Activated CD4-positive, alpha-beta memory T cell treated with anti-CD3 and anti-CD28 coated beads, Interleukin-2, amount 10 ng/mL, durations not matched to agents 7 days and 5 days (primary cell): ENCODE measurements at places on chromosomes 4 and X. TPM values are rescaled to one million over a fixed set of nuclear protein-coding genes. Genes with fewer than 3 reads are reported as not detected.

GRCh38 chr4:23484689-23485088 lies 405.2 kb downstream of the PPARGC1A start:
- no peak for DNase-seq

C4orf54 gene
- total RNA-seq: not detected

DNA sequence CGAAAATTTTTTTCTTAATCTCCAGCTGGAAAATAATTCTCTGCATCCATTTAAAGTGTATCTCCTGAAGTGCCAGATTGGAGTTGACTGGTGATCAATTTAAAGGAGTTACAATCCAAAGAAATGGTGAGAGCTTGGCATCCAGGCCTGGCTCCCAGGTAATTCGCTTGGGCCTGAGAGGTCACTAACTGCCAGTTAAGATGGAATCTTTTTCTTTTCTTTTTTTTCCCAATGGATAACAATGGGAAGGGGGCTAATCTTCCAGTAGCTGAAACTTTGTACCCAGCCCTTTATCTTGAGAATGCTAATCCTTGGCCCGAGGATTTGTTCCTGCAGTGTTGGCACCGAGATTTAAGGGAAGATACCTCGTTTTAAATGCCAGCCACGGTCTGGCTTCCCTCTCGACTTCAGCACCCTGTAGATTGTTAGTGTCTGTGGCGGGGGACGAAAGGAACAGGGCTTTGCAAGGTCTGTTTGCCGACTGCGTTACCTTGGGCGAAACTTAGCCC lies 13.3 kb upstream of the PITX2 start:
- no peak for DNase-seq

DNA sequence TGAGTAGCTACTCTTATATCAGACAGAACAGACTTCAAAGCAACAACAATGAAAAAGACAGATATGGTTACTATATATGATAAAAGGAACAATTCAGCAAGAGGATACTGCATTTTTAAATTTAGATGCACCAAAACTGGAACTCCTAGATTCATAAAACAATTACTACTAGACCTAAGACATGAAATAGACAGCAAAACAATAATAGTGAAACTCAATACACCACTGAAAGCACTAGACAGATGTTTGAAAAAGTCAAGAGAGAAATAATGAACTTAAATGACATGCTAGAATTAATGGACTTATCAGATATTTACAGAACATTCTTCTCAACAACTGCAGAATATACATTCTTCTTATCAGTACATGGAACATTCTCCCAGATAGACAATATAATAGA lies 99.5 kb upstream of the ITM2A start:
- DNase-seq: no peak

GRCh38 chr4:181870326-181870725 lies 372.9 kb upstream of the TENM3 start:
- no peak for DNase-seq

DNA sequence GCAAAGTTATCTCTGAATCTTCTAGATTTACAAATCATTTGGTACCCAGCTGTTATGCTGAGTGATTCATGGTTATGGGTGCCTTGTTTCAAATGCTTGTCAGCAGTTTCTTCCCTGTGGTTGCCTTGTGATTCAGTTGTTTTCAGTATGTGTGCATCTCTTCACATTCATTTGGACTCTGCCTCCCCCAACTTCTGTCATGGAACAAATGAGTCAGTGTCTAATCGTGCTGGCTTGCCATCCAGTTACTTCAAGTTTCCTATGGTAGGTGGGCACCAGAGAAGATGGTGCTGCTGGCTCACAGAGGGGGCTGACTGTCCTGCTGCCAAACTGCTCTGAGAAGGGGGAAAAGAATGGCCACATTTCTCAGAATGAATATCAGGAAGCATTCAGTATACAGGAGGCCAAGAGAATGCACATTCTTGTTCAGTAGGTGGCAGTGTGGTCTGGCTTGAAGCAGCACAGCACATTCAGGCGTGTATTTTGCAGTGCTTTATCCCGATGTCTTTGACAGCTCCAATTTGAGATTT lies 260.9 kb downstream of the GLUD2 start:
- peak; percentile 52 for DNase-seq

GRCh38 chr4:143443728-143444127 lies 69.8 kb upstream of the SMARCA5 start:
- DNase-seq: no peak

DNA sequence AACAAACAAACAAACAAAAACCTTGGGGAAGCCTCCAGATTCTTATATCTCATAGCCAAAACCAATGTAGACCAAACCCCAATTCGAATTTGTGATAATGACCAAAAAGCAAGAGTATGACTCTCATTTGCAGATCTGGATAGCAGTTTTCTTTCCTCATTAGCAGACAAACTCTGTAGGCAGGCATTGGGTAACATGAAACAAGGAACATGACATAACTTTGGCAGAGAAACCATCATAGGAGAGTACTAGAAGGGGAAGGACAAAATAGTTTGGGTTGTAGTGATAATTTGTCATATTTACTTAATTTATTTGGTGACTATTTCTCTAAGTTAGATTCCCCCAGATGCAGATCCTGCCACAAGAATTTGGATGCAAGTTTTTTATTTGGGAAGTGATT lies 187.8 kb downstream of the MID1IP1 start:
- DNase-seq: no peak

DNA sequence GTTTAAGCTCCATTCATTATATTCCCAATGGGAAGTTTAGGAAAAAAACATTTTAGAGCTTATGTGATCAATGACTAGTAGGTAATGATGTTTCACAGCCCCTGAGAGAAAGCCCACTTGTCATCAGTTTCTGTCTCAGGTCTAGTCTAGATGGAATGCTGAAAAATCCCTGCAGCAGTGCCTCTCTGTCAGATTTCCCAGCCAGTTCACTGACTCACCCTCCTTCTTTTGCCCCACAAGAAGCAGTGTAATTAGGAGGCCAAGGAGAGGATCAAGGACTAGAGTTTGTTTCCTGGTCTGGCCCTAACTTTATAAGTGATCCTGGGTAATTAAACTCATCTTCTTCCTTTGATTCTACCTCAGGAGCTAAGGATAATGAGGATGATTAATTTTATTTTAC lies 118.7 kb upstream of the ANXA3 start:
- DNase-seq: no peak

GRCh38 chr4:101191302-101192098 lies 155.8 kb downstream of the PPP3CA start:
- no peak for DNase-seq

DNA sequence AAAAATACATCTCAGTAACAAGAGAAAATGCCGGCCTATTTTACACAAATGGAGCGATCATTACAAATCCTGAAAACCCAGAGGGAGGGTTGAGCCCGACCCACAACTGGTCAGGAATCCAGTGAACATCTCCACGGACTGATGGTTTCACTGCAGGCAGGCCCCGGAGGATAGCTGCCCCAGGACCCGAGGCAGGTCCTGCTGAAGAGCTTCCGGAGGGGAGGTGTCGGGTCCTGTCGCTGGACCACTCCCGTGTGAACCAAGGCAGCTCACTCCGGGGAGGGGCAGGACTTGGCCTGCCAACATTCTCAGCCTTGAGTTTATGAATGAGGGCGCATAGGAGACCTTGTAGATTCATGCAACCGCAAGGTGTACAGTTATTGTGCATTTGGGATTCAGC lies 4.8 kb upstream of the CRMP1 start:
- no peak for DNase-seq

TRIM61 gene
- 1.0 TPM for total RNA-seq

DNA sequence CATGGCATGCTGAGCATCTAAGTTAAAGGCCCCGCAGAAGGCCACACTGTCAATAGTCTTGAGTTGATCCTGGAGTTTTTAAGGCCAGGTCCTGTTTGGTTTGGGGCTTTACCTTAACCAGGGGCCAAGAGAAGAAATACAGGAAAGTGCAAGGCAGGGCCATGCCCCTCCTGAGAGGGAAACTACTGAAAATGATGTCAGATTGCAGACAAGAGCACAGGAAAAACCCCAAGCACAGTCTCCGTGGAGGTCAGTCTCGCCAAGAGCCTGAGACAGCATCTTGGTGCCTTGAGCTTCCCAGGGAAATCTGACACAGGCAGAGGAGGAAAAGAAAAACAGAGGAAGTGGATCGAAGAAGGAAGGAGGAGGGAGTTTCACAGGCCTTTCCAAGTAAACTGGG lies 32.2 kb upstream of the GATB start:
- no peak for DNase-seq

TBCK gene
- 26.8 TPM for total RNA-seq

DNA sequence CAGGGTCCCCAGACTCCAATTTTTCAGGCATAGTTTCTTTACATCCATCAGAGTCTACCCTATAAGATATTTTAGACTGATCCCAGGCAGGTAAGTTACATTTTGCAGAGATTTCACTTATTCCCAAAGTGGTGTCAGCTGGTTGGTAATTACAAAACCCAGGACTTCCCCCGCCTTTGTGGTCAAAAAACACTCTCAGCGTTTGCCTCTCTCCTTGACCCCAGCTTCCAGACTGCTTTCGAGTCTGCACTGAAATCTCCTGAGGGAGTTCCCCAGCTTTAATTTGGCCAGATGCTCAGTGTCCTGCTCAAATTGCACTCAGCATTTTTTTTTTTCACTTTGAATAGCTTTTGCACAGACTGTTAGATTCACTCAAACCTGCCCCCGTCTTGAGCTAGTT lies 11.2 kb upstream of the AMOT start:
- no peak for DNase-seq

RASGEF1B gene
- 2.4 TPM for total RNA-seq

PABPC1L2B gene
- total RNA-seq: not detected

LGI2 gene
- total RNA-seq: not detected

DNA sequence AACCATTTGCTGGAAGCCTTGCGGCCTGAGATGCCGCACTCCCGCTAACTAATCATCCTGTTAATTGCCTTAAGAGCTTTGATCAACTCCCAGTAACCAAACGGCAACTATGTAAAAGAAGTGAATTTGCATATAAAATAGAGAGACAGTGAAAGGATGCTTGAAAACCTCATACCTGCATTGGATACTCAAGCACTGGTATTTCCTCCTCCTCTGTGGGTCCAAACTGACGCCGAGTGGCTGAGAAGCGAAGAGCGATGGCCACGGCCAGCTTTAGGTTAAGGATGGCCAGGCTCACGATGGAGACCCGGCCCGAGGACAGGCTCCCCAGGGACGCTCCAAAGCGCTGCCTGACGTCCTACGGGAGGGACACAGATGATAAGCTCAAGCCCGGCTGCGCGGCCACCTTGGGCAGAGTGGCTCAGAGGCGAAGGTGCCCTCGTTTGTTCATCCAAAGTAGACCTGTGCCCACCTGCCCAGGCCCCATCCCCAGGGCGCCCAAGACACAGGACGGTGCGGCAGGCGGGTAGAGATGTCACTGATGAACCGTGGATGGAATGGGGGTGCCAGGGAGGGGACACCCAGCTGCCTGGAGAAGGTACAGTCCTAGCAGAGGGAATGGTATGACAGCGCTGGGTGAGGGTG lies 43.6 kb downstream of the ACOX3 start:
- DNase-seq: no peak

TACR3 gene
- total RNA-seq: not detected

KLB gene
- not detected for total RNA-seq

GRCh38 chr4:91961504-91961903 lies 342.3 kb upstream of the GRID2 start:
- no peak for DNase-seq

DNA sequence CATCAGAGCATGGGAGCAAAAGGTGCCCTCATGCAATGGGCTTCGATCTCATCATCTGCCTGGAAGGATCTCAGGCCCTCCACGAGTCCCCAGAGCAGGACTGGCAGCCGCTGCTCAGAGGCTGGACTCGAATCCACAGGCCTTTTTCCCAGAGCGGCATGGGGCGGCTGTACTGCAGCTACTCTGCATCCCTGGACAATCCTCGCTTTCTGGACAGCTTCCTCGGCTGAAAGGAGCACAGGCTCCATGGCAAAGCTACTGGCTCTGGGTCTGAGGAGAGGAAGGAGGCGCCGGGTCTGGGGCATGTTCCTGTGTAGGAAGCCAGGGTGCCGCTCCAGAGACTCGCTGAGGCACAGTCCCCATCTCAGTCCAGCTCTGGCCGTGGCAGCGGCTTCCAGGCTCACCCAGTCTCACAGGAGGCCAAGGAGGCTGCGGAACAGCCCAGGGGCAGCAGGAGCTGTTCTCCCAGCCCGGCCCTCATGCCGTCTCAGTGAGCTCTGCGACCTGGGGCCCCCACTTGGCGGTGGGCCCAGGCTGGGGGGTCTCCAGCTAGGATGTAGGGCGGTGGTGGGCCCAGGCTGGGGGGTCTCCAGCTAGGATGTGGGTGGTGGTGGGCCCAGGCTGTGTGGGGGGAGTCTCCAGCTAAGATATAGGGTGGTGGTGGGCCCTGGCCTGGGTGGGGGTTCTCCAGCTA lies 2.7 kb upstream of the SPON2 start:
- DNase-seq: no peak

DNA sequence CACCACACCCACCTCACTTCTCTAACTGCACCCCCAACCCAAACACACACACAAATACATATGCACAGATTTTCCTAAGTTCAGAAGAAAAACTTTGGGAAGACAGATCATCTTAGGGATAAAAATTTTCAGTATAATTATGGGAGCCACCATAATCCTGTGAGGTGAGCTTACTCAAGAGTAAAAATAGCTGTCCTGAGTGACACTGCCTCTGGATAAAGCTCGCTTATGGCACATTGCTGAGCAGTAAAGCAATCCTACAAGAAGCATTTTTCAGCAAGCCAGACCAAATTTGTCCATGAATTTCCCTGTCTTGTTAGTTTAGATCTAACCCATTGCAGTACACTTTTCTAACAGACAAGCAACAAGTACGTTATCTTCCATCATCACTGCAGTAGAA lies 83.8 kb downstream of the INPP4B start:
- no peak for DNase-seq

DNA sequence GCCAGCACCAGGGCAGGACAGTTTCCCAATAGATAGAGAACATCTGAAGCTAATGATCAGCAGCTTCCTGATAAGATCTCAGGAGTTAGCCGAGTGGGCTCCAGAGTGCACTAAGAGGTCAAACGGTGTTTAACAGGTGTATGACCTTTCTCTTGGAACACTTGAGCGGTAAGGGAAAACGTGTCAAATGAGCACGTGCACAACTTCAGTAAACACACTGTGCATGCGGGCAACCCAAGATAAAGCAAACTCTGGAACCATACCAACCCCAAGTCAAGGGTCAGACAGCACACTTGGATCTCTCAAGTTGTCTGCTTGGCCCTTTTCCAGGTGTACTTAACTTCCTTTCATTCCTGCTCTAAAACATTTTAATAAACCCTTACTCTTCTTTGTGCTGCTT lies 1941.5 kb upstream of the PCDH10 start:
- no peak for DNase-seq

DNA sequence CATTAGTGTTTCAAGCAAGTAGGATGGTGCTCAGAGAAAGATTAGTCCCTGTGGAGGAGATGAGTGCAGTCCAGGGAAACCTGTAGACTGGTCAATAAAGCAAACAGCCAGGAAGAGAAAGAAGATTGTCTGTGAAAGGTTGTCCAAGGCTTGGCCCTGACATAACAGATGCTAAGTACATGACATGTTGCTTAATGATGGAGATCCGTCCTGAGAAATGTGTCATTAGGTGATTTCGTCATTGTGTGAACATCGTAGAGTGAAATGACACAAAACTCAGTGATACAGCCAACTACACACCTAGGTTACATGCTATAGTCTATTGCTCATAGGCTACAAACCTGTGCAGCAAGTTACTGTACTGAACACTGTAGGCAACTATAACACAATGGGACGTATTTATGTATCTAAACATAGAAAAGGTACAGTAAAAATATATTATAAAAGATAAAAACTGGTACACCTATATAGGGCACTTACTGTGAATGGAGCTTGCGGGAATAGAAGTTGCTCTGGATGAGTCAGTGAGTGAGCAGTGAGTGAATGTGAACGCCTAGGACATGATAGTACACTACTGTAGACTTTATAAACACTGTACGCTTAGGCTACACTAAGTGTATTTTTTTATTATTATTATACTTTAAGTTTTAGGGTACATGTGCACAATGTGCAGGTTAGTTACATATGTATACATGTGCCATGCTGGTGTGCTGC lies 9.0 kb upstream of the PRSS48 start:
- no peak for DNase-seq
